ENCODE measurements at places on chromosomes 6 and 20.
A peak's percentile ranks its signal among the peaks of the same experiment; 100 is the strongest.

- peaks cover 54% of the 10 kb centered on the region for H3K4me1 ChIP-seq
- no peaks in the 10 kb centered on the region for H3K36me3 ChIP-seq
- H3K27me3 ChIP-seq: no peaks in the 10 kb centered on the region
- H3K27ac ChIP-seq: peak overlapping the region; percentile 80
- H3K4me3 ChIP-seq: peak overlapping the region; percentile 31
Observed at GRCh38 chr6:6798448-6798860, 209.9 kb downstream of the LY86 start.

DNA sequence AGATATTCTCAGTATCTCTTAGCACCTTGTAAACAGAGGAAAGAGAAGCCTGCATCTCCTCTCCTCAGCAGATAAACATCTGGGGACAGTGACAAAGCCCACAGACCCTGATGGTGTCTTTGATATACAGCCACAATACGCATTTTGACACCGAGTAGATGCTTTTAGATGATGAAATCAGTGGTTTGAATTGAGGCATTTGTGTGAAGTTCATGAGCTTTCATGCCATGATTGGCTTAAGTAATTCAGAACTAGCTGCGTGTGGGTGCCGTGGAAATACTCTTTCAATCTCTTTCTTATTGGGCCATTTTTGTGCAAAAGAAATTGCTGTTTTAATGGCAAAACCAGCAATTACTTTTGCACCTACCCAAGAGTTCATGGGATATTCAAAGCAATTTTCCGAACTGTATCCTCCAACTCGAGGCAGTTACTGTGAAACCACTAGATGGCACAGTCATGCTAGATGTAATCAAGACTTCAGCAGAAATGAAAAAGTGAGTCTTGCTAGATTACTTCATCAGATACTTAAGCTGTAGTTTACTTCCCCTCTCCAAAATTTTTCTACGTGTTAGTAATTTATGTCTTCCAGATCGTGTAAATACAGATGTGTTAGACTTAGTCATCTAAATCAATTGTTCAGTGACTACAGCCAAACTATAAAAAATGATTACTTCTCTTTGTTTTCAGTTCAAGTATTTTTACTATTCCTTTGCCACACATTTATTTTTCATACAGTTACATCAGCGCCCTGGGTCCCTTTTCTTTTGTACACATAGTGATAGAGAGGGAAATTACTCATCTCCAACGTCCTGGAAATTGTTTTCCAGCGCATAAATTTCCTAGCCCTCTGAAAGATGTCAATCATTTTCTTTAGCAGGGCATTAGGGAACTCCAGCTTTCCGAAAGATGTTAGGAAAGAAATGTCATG, 49.4 kb downstream of the IYD start:
- H3K36me3 ChIP-seq: peaks cover 3% of the 10 kb centered on the region
- H3K4me1 ChIP-seq: peaks cover 47% of the 10 kb centered on the region
- DNase-seq: peak; percentile 26
- peak overlapping the region; percentile 80 for H3K27ac ChIP-seq

- H3K36me3 ChIP-seq: no peaks in the 10 kb centered on the region
- H3K27me3 ChIP-seq: no peaks in the 10 kb centered on the region
- H3K4me3 ChIP-seq: no peak overlapping the region
Observed at GRCh38 chr6:12892151-12892550, 175.6 kb downstream of the PHACTR1 start.

DNA sequence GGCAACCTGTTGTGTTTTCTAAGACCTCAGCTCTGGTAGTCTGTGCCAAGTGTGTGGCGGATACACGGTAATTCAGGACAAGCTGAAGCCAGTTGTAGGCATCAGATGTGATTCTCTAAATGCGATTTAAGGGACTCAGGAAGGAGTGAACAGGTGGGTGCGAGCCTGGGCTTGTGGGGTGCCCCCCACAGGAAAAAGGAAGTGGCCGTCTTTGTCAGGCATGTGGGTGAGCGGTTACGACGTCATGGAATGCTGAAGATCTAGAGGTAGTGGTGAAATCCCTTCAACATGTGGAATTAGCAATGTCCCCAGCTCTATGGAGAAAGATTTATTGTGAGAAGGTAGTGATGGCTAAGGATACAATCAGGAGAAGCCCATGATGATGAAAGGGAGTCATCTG, 95.1 kb upstream of the EXOC2 start:
- peak overlapping the region; percentile 74 for H3K27ac ChIP-seq
- H3K4me1 ChIP-seq: peaks cover 17% of the 10 kb centered on the region
- H3K4me3 ChIP-seq: no peak overlapping the region

DNA sequence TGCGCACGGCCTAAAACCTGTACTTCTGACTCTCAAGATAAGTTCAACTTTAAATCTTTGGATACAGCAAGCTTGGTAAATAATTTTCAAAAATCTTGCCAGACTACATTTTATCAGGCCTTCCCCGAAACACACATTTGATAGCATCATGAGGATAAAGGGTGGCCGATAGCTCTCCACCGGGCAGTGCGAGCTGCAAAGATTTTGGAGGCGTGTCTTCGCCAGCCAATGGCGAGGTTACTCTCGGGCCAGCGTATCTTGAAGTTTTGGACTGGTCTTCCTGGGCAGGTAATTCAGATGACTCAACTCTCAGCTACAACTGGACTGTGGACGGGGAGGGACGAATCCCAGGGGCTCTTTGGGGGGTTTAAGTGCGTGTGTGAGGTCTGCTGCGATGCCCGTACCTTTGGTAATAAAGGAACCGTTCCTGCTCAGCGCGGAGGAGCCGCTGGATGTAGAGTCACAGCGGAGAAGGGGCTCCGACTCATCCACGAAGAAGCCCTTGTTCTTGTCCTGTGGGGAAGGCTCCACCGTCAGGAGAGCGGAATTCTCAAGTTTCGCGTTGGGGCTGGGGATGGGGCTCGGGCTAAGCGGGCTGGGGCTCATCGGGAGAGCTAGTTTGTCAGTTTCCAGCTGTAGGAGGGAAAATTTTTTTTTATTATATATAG, 75.3 kb downstream of the TNFRSF21 start:
- no peaks in the 10 kb centered on the region for H3K36me3 ChIP-seq
- H3K4me3 ChIP-seq: no peak overlapping the region
- DNase-seq: no peak
- H3K27me3 ChIP-seq: no peaks in the 10 kb centered on the region
- no peaks in the 10 kb centered on the region for H3K4me1 ChIP-seq

GRCh38 chr6:124573953-124574352, 388.3 kb upstream of the RNF217 start:
- no peaks in the 10 kb centered on the region for H3K36me3 ChIP-seq
- no peaks in the 10 kb centered on the region for H3K4me1 ChIP-seq
- DNase-seq: no peak

GRCh38 chr20:36355469-36356171, 49.5 kb downstream of the DLGAP4 start:
- H3K27me3 ChIP-seq: no peaks in the 10 kb centered on the region
- no peaks in the 10 kb centered on the region for H3K4me1 ChIP-seq
- no peaks in the 10 kb centered on the region for H3K36me3 ChIP-seq
- no peak overlapping the region for H3K4me3 ChIP-seq
- no peak overlapping the region for H3K27ac ChIP-seq

- no peaks in the 10 kb centered on the region for H3K36me3 ChIP-seq
- H3K27ac ChIP-seq: no peak overlapping the region
- DNase-seq: no peak
- H3K4me1 ChIP-seq: no peaks in the 10 kb centered on the region
- no peaks in the 10 kb centered on the region for H3K27me3 ChIP-seq
Observed at GRCh38 chr6:9292975-9293374, 857.6 kb upstream of the SLC35B3 start.

GRCh38 chr6:89509777-89510281, 76.9 kb downstream of the ANKRD6 start:
- no peak overlapping the region for H3K27ac ChIP-seq
- no peaks in the 10 kb centered on the region for H3K36me3 ChIP-seq
- no peaks in the 10 kb centered on the region for H3K4me1 ChIP-seq

- no peak for DNase-seq
- H3K4me1 ChIP-seq: no peaks in the 10 kb centered on the region
- H3K4me3 ChIP-seq: no peak overlapping the region
- no peaks in the 10 kb centered on the region for H3K36me3 ChIP-seq
- no peak overlapping the region for H3K27ac ChIP-seq
Observed at GRCh38 chr6:148430897-148431296, 88.3 kb downstream of the SASH1 start.

GRCh38 chr6:42333612-42334011, 116.0 kb upstream of the MRPS10 start:
- DNase-seq: no peak
- H3K4me3 ChIP-seq: no peak overlapping the region
- H3K27ac ChIP-seq: no peak overlapping the region
- no peaks in the 10 kb centered on the region for H3K27me3 ChIP-seq
- H3K4me1 ChIP-seq: peaks cover 24% of the 10 kb centered on the region
- H3K36me3 ChIP-seq: peaks cover 8% of the 10 kb centered on the region

GRCh38 chr6:72787391-72788031, 165.6 kb downstream of the KCNQ5 start:
- no peak overlapping the region for H3K4me3 ChIP-seq
- DNase-seq: no peak
- no peaks in the 10 kb centered on the region for H3K27me3 ChIP-seq
- H3K27ac ChIP-seq: no peak overlapping the region
- H3K4me1 ChIP-seq: peaks cover 5% of the 10 kb centered on the region

GRCh38 chr6:42530296-42530695, 33.5 kb upstream of the UBR2 start:
- no peaks in the 10 kb centered on the region for H3K36me3 ChIP-seq
- H3K4me3 ChIP-seq: no peak overlapping the region
- DNase-seq: no peak
- peaks cover 7% of the 10 kb centered on the region for H3K27me3 ChIP-seq
- H3K27ac ChIP-seq: no peak overlapping the region
- no peaks in the 10 kb centered on the region for H3K4me1 ChIP-seq
